ENCODE measurements at places on chromosomes 2 and 18.
A peak's percentile ranks its signal among the peaks of the same experiment; 100 is the strongest.

- no peak overlapping the region for H3K27ac ChIP-seq
- H3K4me3 ChIP-seq: no peak overlapping the region
- no peak for DNase-seq
- H3K27me3 ChIP-seq: no peaks in the 10 kb centered on the region
- H3K4me1 ChIP-seq: no peaks in the 10 kb centered on the region
These were observed 19.2 kb downstream of the FANCL start for GRCh38 chr2:58221909-58222308.

GRCh38 chr2:62177392-62178049 is 18.4 kb upstream of the B3GNT2 start:
- no peak overlapping the region for H3K4me3 ChIP-seq
- H3K27me3 ChIP-seq: no peaks in the 10 kb centered on the region
- H3K4me1 ChIP-seq: no peaks in the 10 kb centered on the region
- H3K27ac ChIP-seq: no peak overlapping the region
- DNase-seq: no peak
- H3K36me3 ChIP-seq: no peaks in the 10 kb centered on the region

DNA sequence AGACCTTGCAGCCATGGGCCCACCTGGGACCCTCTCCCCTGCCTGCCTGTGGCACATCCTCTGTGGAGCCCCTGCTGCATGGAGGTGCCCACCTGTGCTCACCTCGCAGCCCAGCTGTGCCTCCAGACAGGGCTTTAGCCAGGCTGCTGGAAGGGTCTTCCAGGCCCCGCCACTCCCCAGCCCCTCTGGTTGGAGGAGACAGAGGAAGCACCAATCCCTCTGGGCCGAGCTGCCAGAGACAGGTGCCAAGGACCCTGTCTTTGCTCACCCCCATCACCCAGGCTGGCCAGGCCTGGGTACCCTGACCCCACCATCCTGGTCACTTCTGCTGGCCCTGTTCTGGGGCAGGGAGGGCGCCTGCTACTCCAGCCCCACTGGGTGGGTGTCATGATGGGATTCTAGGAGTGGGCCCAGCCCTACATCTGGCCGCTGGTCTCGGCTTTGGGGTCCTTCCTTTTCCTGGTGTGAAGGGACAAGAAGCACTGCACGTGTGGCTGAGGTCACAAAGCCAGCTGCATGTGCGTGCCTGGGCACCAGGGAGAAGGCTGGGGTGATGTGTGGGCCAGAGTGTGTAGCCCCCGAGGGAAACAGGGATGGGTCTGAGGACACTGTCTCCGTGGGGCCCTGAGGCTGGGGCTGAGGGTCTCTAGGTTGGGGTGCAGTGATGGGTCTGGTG is 9.3 kb upstream of the NEU4 start:
- peak; percentile 34 for DNase-seq
- H3K36me3 ChIP-seq: no peaks in the 10 kb centered on the region
- H3K27ac ChIP-seq: no peak overlapping the region
- H3K27me3 ChIP-seq: no peaks in the 10 kb centered on the region
- peaks cover 10% of the 10 kb centered on the region for H3K4me1 ChIP-seq

GRCh38 chr2:174908284-174908683 is 96.9 kb downstream of the CHN1 start:
- no peak for DNase-seq
- H3K4me3 ChIP-seq: no peak overlapping the region
- peaks cover 9% of the 10 kb centered on the region for H3K4me1 ChIP-seq
- H3K27ac ChIP-seq: no peak overlapping the region
- no peaks in the 10 kb centered on the region for H3K27me3 ChIP-seq

DNA sequence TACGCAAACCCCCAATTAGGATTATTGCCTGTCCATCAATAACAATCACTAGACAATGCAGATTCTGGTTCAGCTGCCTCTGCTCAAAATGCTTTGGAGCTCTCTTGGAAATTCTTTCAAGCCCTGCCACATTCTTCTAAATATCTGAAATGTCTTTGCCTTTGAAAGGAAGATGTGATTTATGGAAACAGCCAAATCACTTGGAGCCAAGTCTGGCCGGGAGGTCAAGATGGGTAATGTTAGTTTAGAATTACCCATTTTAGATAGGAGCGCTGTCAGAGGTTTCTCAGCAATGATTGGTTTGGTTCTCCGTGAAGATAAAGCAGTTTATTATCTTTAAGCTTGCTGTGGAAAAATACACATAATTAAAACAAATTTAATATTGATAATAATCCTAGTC is 306.7 kb downstream of the SETBP1 start:
- H3K4me3 ChIP-seq: no peak overlapping the region
- H3K27ac ChIP-seq: peak overlapping the region; percentile 64
- DNase-seq: no peak
- H3K36me3 ChIP-seq: peaks cover 13% of the 10 kb centered on the region
- H3K4me1 ChIP-seq: peaks cover 14% of the 10 kb centered on the region

GRCh38 chr2:231613663-231614558 is 21.2 kb downstream of the TEX44 start:
- peak overlapping the region; percentile 71 for H3K4me3 ChIP-seq
- peak overlapping the region; percentile 99 for H3K27ac ChIP-seq
- H3K4me1 ChIP-seq: peaks cover 47% of the 10 kb centered on the region
- H3K36me3 ChIP-seq: no peaks in the 10 kb centered on the region
- peak; percentile 86 for DNase-seq

DNA sequence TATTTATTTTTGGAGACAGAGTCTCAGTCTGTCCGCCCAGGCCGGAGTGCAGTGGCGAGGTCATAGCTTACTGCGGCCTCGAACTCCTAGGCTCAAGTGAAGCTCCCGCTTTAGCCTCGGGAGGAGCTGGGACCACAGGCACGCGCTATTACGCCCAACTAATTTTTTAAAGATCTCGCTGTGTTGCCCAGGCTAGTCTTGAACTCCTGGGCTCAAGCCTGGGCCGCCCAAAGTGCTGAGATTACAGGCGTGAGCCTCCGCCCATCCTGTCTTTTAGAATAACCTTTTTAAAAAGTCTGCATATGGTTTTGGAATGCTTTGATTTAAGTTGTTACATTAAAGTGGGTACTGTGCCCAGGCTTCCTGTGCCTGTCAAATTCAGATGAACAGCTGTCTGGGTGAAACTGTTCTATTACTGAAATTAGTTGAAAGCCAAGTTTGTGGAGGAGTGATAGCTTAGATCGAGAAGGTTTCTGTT is 944 bp downstream of the RAB3GAP1 start:
- H3K4me3 ChIP-seq: peak overlapping the region; percentile 98
- H3K4me1 ChIP-seq: peaks cover 19% of the 10 kb centered on the region
- no peak for DNase-seq

Data from mesothelial cell of epicardium (in vitro differentiated cells).